ENCODE measurements at places on chromosomes 2 and 18. TPM values are rescaled to one million over a fixed set of nuclear protein-coding genes. Genes with fewer than 3 reads are reported as not detected.

GRCh38 chr2:226130192-226130591, 669.4 kb downstream of the IRS1 start:
- DNase-seq: no peak

GRCh38 chr2:355773-356172, 67.9 kb upstream of the ALKAL2 start:
- no peak for DNase-seq

DNA sequence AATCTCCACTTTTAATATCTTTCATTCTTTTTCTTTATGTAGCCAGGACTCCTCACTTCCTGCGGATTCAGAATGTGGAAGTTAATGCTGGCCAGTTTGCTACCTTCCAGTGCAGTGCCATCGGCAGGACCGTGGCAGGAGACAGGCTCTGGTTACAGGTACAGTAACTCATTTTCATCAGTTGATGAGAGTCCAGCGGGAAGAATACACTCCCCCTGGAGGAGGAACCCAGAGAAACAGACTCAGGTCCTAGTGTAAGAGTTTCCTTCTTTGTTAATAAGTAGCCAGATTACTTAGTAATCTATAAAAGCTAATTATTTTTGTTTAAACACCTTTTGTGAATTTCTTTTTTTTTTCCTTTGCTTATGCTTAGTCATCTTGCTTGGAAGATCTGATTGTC, 359.4 kb downstream of the PTPRM start:
- DNase-seq: no peak

GRCh38 chr2:11012131-11012693, 100.5 kb downstream of the KCNF1 start:
- DNase-seq: peak; percentile 36

- no peak for DNase-seq
These were observed 244.9 kb downstream of the LOXHD1 start for GRCh38 chr18:46411867-46412690.

- DNase-seq: no peak
These were observed 48.3 kb upstream of the ASB1 start for GRCh38 chr2:238378230-238379095.

Gene PLEKHH2
- 3.5 TPM for total RNA-seq

Gene HTR2B
- total RNA-seq: not detected

Gene SH3BP4
- total RNA-seq: 42.6 TPM
